ENCODE measurements at places on chromosomes 1 and 21.

- no peak for DNase-seq
Observed at GRCh38 chr1:78005755-78006154, 1.0 kb downstream of the DNAJB4 start.

DNA sequence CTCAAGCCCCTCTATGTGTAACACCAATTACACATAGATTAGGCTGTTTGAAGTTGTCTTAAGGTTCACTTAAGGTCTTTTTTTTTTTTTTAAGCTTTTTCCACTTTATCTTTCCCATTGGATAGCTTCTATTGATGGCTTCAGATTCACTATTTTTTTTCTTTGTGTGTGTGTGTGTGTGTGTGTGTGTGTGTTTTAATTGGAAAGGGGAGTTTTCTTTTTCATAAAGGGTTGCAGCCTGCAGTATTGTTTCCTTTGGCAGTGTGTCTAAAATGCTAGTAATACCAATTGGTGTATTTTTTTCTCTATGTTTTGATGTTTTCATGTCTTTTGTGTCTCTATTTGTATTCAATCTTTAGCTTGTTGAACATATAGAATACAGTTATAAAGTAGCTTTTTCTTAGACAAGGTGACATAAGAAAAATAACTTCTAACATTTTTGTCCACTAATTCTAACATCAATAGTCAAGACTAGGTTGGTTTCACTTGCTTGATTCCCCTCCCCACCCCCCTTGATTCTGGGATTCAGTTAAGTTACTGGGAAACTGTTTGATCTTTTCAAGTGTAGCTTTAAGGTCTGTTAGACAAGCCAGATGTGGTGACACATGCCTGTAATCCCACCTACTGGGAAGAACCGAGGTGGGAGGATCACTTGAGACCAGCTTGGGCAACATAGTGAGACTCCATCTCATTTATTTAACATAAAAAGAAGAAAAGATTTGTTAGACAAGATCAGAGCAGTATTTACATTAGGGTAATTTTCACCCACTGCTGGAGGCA is 21.4 kb downstream of the PRRC2C start:
- DNase-seq, result no peak

GRCh38 chr1:153939476-153939875 is 7.0 kb downstream of the DENND4B start:
- no peak for DNase-seq

- DNase-seq, result no peak
Observed at GRCh38 chr1:179881642-179882252, 338 bp upstream of the TOR1AIP1 start.

DNA sequence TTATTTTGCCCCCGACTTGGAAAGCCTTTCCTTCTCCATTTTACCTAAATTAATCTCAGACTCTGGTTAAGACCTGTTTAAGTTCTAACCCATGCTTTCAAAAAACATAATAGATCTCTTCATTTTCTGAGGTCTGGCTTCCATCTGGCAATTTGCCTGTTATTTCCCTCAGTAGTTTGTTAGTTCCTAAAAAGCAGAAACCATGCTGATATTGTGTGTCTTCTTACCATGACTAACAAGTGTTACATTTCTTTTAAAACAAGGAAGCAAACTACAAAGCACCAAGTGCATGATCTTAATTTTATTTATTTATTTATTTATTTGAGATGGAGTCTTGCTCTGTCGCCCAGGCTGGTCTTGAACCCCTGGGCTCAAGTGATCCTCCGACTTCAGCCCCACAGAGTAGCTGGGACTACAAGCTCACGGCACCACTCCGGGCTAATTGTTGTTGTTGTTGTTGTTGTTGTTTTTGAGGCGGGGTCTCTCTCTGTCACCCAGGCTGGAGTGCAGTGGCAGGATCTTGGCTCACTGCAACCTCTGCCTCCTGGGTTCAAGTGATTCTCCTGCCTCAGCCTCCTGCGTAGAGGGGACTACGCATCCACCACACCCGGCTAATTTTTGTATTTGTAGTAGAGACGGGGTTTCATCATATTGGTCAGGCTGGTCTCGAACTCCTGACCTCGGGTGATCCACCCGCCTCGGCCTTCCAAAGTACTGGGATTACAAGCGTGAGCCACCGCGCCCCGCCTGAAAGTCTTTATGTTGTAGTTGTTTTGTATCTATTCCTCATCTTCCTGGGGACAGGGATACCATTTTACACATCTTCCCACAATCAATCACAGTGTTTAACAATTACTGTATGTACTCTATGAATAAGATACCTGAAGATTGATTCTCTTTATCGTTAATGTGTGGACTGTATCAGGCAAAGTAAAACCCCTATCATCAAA is 1.3 kb upstream of the PATJ start:
- no peak for DNase-seq

Measured in GM12878 (cell line).